A172 (cell line): ENCODE measurements at places on chromosomes 4 and X.

GRCh38 chr4:183532821-183533220, 28.0 kb downstream of the ING2 start:
- peak; percentile 69 for DNase-seq

DNA sequence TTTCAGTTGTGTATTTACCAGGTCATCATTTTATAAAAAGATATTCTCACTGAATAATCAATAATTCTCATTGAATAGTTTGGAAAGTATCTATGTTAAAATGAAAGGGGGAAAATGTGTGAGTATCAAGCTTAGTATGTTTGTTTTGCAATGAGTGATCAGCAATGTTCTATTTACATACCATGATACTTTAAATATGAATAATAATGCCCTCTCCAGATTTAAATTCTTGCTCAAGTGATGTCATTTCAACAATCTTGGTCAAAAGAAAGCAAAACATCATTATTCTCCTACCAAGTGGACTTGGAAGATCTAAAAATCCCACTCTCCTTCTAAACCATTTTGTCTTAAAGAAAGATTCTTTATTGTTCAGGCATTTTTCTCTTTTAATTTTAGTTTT, 42.1 kb upstream of the ANKRD50 start:
- DNase-seq: no peak

GRCh38 chr4:152700151-152700550, 20.4 kb upstream of the TMEM154 start:
- DNase-seq: no peak

DNA sequence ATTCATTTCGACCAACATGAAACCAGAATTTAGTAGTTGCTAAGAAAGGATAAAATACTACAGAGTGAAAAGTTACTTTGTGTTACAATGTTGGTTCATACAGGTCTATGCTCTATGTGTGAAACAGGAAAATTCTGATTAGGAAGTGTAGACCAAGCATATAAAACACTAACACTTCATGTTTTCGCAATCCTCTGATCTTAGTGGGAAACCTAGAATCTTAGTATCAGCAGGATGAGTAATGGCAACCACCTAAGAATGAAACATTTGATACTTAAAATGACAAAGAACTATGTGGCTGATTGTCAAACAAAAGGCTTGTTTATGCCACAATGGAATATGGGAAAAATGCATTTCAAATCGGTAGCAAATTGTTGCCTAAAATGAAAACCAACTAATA, 116.1 kb downstream of the AMMECR1 start:
- no peak for DNase-seq

- DNase-seq: no peak
Measured at GRCh38 chr4:20493761-20494353, 206.4 kb upstream of the PACRGL start.

GRCh38 chr4:26741491-26741871, 119.2 kb upstream of the STIM2 start:
- no peak for DNase-seq

DNA sequence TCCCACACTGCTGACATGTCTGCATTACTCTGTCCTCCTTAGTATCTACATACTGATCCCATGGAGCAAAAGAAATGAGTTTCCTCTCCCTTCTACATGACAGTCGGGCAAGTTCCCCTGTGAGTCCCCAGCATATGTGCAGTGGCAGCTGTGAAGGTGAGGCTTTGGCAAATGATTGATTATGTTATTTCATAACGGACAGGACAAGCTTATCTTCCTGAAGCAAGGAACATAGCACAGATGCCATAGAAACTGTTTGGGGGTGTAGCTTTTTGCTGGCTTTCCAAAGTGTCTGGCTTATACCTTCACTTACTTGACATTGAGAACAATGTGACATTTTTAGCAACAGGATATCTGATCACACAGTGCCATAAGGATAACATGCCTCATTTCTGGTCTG, 136.8 kb upstream of the PDLIM3 start:
- no peak for DNase-seq

- no peak for DNase-seq
Measured at GRCh38 chr4:187166886-187167512, 443.3 kb upstream of the FAT1 start.

- no peak for DNase-seq
Measured at GRCh38 chr4:1856943-1857699, 1.2 kb upstream of the LETM1 start.

DNA sequence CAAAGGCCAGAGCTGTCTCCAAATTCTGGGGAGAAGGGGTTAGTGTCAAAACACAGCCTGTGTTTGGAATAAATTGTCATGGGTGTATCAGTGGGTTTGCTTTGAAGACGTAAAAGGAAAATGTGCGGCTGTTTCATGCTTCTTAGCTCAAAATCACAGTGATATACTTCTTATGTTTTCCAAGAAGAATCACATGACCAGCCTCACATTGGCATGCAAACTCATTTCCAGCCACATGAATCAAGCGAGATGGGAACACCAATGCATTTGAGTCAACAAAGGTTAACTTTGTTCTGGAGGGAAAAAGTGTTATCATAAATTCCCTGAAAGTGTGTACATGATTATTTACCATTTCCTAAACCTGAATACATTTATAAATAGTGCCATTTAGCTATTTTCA, 19.0 kb upstream of the SPP1 start:
- no peak for DNase-seq

DNA sequence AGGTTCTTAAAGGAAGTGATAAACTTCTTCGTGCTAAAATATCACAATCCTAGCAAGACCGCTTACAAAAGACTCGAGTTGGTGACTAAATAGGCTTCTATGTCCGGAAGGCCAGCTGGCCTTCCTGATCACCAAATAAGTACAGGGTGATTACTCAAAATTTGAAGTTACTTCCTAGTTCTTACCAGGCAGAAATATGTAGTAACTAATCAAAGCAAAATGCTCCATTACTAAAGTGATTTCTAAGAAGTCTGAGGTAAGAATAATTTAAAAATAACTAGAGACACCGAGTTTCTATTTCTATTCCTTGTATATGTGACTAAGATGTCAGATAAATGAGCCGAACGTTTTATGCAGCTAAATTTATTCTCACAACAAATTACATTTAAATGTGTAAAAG, 62.2 kb downstream of the NSUN7 start:
- no peak for DNase-seq

DNA sequence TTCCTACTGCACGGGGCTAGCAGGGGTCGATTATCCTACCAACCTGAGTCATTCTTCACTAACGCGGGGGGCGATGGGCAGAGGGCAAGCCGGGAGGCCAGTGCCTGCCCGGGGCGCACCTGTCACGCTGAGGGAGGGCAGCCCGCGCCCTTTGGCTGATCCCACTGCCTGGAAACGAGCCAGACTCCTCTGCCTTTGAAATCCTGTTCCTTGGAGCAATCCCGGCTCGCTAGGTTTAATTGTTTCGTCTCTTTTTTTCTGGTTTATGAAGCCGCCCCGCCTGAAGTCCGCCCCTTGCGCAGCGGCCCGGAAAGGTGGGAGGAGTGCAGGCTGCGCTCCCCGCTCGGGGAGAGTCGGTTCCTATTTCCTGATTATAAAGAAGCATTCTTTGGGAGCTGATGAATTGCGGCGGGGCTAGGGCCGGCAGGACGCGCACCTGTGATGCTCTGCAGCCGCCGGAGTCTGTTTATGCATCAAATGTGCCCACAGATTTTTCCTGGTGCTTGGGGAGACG, 484.2 kb downstream of the BCOR start:
- DNase-seq: no peak

DNA sequence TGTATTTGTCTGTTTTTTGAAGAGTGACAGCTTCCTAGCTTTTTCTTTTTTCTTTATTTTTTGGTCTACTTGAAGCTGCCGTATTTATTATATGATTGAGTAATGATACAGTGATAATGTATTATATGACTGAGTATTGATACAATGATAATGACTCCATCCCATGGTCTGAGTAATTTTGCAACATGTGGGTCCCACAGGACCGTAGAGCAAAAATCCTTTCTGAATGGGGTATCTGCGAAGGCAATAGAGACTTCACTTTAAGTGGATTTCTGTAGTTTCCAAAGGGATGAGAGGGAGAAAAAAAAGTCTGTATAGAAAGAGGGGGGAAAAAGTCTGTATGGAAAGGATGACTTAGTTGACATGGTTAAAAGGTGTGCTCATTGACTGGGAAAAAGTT, 41.0 kb downstream of the SLIT2 start:
- no peak for DNase-seq

DNA sequence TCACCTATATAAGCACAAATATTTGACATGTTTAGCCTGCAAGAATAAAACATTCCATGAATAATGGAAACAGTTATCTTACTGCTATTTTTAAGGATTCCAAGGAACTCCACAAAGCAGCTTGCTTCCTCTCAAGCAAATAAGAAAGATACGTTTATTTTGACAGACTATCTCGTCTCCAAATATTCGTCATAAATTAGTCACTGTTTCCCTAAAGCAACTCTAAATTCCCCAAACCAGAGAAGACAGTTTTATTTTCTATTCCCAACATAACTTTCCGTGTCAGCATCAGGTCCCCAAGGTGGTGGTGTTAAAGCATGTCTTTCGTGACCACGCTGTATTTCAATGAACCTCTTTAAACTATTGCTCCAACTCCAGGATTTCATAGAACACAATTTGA, 24.3 kb upstream of the DKK2 start:
- no peak for DNase-seq

GRCh38 chrX:101691835-101692234, 32.2 kb upstream of the ARMCX2 start:
- DNase-seq: no peak

DNA sequence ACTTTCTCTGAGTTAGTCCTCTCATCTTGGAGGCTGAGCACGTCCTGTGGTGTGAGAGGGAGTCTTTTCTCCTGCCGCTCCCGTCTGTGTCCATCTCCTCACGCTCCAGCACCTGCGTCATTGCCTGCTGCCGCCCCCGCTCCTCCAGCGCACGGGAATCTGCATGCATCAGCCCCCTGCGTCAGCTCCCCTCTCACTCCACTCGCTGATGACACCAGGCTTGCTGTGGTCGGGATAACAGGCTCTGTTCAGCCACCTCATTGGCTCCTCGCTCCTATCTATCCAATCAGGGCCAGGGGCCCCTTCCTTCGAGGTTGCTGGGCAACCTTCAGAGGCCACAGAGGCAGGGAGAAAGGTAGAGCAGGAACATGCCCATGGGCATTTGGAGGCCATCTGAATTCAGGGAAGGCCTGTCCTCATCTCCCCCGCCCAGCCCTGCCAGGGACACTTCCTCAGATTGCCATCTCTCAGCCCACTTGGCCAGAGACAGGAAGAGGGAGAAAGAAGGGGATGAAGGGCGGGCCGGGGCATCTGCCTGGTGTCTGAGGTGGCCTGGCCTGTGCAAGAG, 9.3 kb downstream of the ZNF185 start:
- DNase-seq: no peak

- DNase-seq: no peak
Measured at GRCh38 chrX:133638285-133638684, 223.0 kb upstream of the GPC4 start.

DNA sequence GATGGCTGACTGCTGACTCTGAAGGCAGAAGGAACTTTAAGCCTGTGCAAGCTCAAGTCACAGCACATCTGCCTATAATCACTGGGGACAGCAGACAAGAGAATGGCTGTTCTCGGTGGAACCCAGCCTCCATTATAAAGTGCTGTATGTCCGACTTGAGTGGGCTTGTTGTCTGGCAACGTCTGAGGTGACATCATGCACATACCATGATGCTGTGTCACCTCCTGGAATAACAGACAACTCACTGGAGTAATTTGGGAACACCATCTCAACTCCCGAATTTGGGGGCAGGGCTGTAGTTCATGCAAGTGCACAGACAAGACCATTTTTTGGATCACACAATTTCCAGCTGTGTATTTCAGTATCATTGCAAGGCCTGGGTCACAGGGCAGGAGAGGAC, 59.8 kb upstream of the GPM6B start:
- peak; percentile 46 for DNase-seq

GRCh38 chr4:96486563-96486962, 646.7 kb downstream of the PDHA2 start:
- no peak for DNase-seq

- no peak for DNase-seq
Measured at GRCh38 chr4:153530284-153530999, 64.3 kb downstream of the TMEM131L start.

DNA sequence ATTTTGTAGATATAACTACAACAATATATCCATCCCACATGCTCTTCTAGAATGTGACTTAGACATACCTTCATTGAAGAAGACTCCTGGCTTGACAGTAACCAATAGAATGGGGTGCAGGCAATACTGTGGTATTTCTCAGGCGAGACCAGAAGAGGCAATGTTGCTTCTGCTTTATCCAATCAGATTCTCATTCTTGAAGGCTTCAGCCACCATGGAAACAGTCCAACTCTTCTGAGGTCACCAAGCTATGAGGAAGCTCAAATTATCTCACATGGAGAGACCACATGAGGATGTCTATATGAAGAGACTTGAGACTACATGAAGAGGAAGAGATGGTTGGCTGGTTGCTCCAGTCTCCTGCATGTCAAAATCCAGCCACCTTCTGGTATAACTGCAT, 469.9 kb downstream of the PCDH10 start:
- DNase-seq: no peak

- no peak for DNase-seq
Measured at GRCh38 chr4:2516635-2517034, 19.8 kb upstream of the FAM193A start.

DNA sequence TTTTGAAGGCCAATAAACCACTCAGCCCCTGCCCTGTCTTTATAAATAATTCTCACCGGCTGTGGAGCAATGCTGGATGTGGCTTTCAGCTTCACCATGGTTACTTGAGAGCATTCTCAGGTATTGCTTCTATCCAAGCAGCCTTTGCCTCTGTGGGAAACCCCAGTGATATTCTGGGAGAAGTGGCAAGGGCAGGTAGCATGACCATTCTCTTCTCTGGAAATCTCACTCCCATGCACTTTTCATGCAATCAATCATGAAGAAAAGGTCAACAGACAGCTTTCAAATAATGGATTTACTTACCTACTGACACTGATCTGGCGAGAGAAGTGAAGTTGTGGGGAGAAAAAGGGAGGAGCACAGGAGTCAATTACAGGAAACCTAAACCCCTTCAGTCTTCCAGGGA, 49.5 kb downstream of the UNC5C start:
- no peak for DNase-seq

DNA sequence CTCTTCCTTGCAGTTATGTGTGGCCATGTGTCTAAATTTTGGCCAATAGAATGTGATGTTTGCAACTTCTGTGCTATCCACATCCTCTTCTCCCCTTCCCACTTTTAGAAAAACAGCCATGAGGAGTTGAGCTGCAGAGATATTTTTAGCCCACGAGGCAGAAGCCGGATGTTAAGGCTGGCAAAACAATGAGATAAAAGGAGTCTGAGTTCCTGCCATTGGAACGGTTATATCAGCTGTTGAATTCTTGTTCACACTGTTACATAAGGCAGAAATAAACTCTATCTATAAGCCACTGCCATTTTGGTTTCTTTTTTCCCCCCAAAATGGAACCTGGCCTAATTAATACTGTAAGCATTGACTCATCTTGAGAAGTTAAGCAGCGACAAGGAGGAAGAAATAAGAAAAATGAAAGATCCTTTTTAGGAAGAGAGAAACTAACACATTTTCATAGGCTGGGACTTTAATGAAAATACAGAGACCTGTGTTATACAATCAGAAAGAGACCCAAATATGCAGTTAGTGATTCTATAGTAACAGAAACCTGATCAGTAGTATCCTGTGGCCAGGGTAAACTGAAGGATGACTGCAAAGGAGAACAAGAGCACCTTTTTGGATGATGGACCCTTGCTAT, 200.5 kb downstream of the INPP4B start:
- DNase-seq: peak; percentile 30
